Left hindlimb (tissue), 1 donor: ENCODE measurements at places on chromosomes 7 and 10.

DNA sequence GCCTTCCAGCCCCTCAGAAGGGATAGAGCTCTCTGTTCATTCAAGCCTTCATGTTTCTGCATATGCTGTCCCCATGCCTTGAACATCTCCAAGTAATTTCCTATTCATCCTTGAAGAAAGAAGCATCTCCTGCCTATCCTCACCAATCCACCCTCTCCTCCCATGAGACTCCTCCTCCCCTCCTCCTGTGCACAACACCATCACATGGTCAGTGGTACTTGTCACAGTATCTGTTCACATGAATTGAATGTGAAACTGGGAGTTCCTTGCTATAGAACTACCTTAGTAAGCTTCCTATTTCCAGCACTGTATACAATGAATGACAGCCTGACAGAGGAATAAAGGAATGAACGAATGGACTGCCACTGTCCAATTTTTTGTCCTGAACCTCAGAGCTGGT, 115.5 kb downstream of the GFRA1 start:
- no peak for DNase-seq

DNA sequence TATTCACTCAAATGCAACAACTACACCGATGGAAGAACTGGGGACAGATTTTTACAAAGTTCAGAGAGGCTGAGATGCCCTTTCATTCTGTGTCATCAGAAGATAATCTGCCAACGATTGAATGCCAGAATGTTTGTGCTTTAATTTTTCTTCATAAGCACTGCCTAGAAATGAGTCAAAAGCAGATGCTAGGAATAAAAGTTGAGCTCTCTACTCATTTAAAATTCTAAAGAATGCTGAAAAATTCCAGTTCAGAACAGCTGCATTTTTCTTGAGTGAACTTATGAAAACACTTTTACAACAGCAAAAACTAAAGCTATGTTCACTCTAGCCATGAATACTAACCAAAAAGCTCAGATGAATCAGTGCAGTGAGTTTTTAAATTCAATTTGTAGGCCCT, 22.3 kb upstream of the FAM133B start:
- no peak for DNase-seq

- no peak for DNase-seq
Measured at GRCh38 chr10:69734416-69734796, 67.3 kb upstream of the COL13A1 start.

DNA sequence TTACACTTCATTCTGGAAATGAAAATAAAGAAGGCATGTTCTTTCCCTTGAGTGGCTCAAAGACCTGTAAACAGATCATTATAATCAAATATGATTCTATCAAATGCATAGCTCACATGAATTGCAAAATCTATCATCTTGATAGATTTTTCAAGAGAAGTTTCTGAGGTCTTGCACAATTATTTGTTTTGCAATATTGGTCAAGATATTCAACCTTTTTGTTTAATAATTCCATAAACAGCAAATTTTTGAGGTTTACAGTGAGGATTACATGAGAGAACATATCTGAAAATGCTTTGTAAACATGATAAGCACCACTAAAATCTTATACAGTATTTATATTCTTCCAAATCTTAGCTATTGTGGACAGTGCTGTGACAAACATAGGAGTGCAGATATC, 160.8 kb downstream of the HDAC9 start:
- DNase-seq = no peak

- no peak for DNase-seq
Measured at GRCh38 chr10:116752563-116752962, 10.2 kb upstream of the HSPA12A start.

GRCh38 chr10:131453721-131454634, 142.5 kb upstream of the TCERG1L start:
- peak; percentile 90 for DNase-seq

GRCh38 chr10:65042496-65042895, 1521.3 kb downstream of the REEP3 start:
- DNase-seq = no peak

GRCh38 chr7:157278791-157279724, 57.7 kb upstream of the DNAJB6 start:
- DNase-seq = peak; percentile 55

GRCh38 chr10:61664985-61665384, 2.3 kb downstream of the CABCOCO1 start:
- DNase-seq = no peak

GRCh38 chr7:101984133-101984879, 166.9 kb downstream of the CUX1 start:
- DNase-seq = no peak

- DNase-seq = no peak
Measured at GRCh38 chr7:70215491-70215890, 617.2 kb downstream of the AUTS2 start.

GRCh38 chr10:101851411-101852116, 8.0 kb upstream of the KCNIP2 start:
- no peak for DNase-seq

DNA sequence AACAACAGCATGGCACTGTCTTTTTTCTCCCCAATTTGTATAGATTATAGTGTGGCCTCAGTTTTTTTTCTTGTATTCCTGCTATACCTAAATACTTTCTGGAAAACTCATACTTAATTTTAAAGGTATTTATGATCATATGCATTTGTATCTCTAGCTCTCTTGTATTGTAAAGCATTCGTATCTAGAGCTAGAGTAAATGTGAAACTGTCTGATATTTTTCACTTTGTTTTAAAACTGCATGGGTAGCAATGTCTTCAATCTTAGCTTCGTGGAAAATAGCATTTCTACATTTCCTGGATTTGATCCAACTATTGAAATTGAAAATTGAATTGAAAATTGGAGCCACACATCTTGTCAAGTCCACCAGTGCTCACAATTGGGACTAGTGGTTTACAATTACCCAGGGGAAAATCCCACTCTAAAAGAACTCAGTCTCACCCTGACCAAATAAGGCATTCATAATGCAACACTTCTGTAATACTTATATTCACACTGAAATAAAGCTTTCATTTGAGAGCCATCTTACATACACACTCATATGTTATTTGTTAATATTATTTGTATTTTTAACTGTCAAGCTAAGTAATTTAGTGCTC, 51.3 kb upstream of the KLF6 start:
- DNase-seq = no peak

DNA sequence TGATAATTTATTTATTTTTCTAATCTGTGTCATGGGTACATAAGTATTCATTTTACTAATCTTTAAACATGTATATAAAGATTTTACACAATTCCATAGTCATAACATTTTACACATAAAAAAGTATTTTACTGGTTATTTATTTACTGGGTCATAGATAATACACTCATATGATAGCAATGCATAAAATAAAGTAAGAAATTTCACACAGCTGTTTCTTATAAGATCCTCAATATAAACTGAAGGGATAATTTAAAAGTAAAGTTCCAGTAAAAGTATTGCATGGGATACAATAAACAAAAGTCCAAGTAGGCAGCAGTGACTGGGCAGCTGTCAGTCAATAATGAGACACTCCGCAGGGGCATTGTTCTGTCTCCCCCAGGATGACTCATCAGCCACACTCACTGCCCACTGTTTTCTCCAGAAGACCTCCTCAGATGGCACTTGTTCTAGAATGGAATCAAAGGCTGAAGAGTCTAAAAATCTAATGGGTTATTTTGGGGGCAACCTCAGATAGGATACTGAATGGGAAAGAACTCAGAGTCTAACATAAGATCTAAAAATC, 32.7 kb downstream of the DPY19L1 start:
- no peak for DNase-seq

- DNase-seq = no peak
Measured at GRCh38 chr7:32511791-32512190, 16.5 kb downstream of the AVL9 start.

DNA sequence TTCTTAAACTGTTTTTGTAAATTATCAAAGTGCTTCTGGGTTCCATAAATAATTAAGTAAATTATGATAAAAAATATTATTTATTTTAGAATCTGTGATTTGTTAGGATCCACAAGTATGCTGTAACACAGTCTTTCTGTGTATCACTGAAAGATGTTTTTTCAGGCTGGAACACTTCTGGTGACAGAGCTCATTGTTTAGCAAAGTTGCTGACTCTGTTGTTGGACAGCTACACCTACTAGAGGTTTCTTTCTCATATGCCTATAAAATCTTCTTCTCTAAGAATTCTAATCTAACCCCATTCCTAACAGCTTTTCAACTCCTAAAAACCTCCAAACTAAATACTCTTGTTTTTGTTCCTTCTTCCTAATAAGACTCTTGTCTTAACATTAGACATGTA, 176.8 kb downstream of the THSD7A start:
- DNase-seq = no peak

- DNase-seq = no peak
Measured at GRCh38 chr7:107017965-107018719, 26.4 kb upstream of the PRKAR2B start.

DNA sequence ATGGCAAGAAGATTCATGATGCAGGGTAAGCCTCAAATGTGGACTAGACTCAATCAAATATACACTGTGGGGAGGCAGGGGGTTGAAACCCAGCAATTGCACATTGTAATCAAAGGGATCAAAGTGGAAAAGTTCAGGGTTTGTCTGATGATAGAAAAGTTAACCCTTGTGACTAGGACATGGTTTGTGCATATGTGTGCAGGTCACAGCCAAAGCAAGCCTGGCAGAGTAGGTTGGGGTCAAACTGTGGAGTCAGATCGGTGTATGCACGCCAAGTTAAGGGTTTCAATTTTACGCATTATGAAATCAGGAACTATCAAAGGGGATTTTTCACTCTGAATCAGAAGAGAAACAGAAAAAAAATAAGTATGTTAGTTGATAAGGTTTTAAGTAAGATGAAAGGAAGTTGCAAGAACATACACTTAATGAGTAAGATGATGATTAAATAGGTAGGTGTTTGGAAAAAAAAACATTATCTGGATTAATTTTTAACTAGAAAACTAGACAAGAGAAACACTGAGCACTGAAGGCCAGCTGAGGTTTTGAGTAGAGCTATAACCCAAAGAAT, 188.3 kb downstream of the DGKB start:
- no peak for DNase-seq

- no peak for DNase-seq
Measured at GRCh38 chr7:26950889-26951288, 86.5 kb upstream of the SKAP2 start.

DNA sequence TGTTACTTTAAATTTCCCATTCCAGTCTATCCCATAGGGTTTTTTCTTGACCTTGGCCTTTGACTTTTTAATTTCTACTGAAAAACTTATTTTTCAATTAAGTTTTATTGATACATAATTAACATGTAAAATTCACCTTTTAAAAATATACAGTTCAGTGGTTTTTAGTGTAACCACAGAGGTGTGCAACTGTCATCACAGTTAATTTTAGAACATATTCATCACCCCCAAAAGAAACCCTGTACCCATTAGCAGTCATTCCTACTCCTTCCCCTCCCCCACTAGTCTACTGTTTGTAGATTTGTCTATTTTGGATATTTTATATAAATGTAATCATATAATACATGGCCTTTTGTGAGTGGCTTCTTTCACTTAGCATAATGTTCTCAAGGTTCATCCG, 96.5 kb upstream of the GJD4 start:
- DNase-seq = no peak

DNA sequence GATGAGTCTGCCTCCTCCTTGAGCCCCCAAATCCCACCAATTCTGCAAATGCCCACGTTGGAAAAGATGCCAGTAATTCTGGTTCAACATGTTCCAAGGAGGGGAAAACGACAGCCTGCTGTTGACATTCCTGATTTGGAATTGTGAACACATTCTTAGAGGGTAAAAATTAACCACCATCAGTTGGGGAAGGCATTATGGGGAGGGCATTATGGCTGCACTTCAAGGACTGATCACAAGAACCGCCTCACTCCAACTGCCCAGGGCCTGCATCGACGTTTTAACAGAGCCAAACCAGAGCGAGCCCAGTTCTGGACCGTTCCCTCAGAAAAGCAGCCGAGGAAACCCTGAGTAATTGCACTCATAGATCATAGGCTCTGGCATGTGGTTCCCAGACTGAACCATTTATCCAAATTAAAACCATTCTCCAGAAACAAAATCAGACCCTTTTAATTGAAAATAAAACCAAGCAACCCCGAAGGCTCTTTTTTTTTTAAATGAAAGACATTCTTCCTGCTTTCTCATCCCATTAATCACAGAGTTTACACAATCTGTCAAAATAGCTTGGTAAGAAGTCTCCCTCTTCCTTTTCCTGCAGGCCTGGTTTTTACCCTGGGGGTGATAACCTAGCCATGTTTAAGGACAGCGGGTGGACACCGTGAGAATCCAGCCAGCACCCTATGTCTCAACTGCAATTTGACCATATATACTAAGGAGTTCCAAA, 8.0 kb downstream of the TNS3 start:
- DNase-seq = peak; percentile 79

- DNase-seq = no peak
Measured at GRCh38 chr7:5435291-5436002, 11.8 kb upstream of the TNRC18 start.

- no peak for DNase-seq
Measured at GRCh38 chr7:96013836-96014235, 241.5 kb downstream of the DYNC1I1 start.

DNA sequence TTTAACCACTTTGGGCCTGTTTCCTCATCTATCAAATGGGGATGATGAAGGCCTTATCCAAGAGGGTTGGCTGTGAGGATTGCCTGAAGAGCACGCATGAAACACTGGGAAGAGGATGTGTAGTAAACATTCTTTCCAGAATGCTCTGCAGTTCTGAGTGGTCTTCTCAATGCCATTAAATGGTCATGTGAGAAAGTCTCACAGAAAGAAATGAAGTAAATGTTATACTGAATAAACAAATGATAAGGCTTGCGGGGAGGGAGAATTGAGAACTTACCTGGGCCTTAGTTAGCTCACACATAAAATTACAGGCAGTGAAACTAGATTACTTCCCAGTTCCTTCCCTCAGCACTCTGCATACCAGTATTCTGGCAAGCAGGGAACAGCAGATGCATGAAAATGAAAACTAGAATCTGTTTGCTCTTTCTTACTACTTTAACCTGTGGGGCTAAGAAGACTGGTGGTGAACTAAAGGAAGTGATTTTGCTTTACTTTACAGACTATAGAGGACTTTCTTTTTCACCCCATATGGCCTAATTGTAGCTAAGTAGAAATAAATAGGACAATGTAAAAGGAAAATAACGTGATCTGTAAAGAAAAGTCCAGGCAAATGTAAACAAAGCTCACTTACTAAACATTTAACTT, 135.3 kb upstream of the CCDC6 start:
- no peak for DNase-seq

DNA sequence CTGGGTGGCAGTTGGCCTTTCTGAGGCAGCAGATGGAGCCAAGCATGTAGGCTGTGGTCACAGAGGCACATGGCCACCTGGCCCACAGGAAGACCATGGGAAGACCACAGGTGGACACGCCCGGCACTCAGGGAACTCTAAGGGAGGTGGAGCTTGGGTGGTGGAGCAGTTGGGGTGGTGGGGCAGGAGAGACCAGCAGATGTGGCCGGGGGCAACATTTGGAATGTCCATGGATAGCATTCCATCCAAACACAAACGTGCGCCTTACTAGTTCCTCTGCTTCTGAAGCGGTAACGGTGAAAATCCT, 290.9 kb downstream of the PTPRN2 start:
- DNase-seq = no peak

- DNase-seq = no peak
Measured at GRCh38 chr7:47477191-47478016, 104.5 kb downstream of the TNS3 start.

GRCh38 chr10:62648921-62649320, 155.6 kb upstream of the ADO start:
- no peak for DNase-seq

GRCh38 chr7:101819913-101820522, 2.6 kb downstream of the CUX1 start:
- no peak for DNase-seq
